NCI-H187 treated with DMSO at 0.1 percent for 48 hours (cell line): ENCODE measurements at places on chromosomes 3 and 15.
A peak's percentile ranks its signal among the peaks of the same experiment; 100 is the strongest.

- no peak for DNase-seq
Observed at GRCh38 chr3:123471106-123471505, 22.2 kb upstream of the ADCY5 start.

DNA sequence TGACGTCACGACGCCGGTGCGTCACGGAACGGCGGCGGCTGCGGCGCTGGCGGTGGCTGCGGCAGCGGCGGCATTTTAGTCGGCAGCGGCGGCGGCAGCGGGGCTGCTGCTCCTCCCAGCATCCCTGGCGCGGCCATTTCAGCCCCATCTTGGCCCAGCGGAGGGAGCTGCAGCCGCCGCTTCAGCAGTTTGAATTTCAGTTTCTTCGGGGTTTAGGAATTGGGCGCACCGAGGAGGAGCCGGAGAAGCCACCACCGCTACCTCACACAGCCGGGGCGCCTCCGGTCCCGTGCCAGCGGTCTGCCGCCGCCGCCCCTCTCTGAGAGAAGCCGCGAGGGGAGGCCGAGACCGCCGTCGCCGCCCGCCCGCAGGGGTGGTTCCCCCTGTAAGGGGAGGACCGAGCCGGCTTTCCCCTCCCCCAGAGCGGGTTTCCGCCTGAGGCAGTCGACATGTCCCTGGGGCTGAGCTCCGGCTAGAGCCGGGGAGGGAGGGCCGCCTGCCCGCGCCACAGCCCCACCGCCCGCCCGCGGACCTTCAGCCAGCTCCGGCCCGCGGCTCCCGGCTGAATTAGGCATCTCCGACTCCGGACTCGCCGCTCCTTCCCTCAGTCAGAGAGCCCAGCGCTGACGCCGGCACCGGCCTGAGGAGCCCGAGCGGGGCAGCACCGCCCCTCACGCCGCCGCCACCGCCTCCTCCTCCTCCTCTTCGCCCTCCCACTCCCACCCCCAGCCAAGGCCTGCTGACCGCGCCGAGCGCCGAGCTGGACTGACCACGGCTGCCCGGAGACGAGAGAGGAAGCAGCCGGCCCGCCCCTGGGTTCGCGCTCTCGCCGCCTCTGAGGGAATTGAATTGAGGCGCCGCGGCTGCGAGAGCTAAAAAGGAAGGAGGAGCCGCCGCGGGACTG, at the start of gene TSC22D2:
TSC22D2 (plus strand) TSS at position 78 of the 904 bp plus-strand sequence. CDS start 1,053 bp downstream, outside the sequence.
- DNase-seq, result peak; percentile 83

- DNase-seq, result no peak
Observed at GRCh38 chr3:161413127-161413854, 42.0 kb upstream of the SPTSSB start.

DNA sequence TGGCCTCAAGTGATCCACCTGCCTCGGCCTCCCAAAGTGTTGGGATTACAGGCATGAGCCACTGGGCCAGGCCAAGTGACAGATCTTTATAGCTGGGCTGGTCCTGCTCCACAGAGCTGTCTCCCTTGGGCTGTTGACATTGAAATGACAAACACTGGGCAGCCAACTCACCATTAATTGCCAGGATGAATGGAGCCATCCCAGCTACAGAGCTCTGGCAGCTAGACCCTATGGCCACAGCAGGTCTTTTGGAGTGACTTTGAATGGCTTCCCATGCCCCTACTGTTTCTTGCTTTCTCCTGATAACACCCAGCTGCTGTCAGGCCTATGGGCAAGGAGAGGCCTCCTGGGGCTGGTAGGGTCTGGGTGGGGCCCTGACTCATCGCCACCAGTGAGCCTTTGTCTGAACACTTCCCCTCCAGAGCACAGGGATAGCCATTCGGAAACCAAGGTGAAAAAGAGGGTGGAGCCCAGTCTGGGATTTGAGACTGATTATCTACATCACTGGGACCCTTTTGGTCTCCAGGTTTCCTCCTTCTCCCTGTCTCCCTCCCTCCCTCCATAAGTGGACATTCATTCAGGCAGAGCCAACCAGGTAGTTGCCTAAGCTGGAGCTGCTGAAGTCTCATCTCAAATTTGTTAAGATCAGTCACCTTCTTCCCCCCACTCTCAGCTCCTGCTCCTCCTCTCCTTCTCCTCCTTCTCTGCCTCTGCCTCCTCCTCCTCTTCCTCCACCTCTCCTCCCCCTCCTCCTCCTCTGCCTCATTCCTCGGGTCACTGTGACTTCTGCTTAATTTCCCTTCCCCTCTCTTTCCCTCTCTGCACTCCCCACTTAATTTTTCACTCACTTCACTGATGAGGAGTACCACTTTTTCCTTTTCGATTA, 34.0 kb downstream of the BHLHE40 start:
- DNase-seq, result no peak

DNA sequence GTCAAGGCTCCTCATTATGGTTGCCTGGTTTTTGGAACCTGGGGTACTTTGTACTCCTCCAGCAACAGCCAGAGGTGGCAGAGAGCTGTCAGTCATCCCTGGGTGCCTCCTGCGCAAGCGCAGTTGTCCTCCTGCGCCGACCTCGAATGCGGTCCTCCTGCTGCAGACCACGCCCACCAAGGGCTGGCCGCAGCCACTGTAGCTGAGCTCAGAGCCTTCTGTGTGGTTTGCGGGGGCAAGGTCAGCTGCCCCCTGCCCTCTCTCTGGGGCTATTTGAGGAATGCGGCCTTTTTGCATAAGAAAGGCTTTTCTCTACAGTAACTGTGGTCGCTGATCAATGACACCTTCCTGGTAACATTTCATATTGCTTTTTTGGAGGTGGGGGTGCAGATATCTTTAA, 131.3 kb upstream of the SNRPN start:
- DNase-seq, result no peak
